ENCODE measurements at places on chromosomes 13 and 19. TPM values are rescaled to one million over a fixed set of nuclear protein-coding genes. Genes with fewer than 3 reads are reported as not detected.

DNA sequence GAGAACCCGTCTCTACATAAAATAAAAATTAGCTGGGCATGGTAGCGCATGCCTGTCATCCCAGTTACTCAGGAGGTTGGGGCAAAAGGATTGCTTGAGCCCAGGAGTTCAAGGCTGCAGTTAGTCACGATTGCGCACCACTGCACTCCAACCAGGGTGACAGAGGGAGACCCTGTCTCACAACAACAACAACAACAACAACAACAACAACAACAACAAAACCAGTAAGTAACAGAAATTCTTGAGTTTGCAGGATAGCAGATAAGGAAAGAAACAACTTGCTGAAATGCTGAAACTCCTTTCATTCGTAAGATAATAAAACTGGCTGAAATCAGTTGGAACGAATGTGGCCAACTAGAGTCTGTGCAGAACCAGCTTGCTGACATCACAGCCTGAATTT, 23.1 kb upstream of the URI1 start:
- DNase-seq, result no peak

GDF15 gene
- not detected for total RNA-seq

DNA sequence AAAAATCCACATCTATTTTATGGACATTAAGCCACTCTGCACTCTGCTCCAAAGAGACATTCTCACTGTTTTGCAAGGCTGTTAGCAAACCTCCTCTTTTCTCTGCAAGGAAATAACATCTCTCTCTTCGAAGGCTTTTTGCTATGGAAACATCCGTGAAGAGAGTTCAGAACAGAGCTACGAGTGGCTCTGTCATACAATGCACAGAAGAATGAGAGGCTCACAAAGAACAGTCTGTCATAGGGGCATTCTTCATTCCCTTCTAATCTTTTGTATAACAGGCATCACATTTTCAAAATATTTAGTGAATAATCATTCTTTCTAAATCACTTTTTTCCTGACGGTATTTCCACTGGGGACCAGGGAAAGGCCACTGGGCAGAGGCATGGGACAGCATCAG, 346.1 kb downstream of the IRS2 start:
- DNase-seq, result no peak

DNA sequence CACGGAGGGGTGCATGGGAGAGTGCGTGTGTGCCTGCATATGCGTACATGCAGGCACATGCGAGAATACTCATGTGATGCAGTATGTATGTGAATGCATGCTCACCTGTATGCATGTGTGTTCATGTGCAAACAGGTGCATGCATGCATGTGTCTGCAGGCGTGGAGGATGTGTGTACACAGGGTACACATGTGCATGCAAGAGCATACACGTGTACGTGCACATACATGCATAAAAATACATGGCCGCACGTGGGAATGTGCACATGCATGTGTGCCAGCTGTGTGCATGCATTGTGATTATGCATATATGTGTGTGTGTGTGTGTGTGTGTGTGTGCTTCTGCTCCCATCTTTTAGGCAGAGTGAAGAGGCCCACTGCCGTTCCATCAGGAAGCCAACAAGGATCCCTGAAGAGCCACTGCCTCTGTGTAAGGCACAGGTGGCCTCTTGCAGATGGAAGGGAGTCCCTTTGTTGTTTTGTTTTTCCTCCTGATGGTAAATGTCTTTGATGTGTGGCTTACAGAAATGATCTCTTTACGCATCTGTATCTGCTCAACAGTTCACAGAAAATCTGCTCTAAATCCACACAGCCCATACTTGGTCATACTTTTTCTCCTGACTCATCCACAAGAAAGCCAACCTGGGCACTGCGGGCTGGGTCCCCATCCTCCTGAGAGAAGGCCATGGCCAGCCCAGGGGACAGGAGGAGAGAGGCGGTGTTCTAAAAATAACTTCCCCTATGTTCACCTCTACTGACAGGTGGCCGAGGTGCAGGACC, 50.7 kb downstream of the KLF2 start:
- DNase-seq, result no peak

PGLYRP2 gene
- not detected for total RNA-seq

URAD gene
- total RNA-seq, result not detected

ACTMAP gene
- 0.31 TPM for total RNA-seq

Data from occipital lobe (tissue), 3 donors.